Astrocyte of the cerebellum (primary cell): ENCODE measurements at places on chromosomes 5 and 9.

- DNase-seq, result no peak
Observed at GRCh38 chr9:95000821-95001220, 274.3 kb downstream of the AOPEP start.

DNA sequence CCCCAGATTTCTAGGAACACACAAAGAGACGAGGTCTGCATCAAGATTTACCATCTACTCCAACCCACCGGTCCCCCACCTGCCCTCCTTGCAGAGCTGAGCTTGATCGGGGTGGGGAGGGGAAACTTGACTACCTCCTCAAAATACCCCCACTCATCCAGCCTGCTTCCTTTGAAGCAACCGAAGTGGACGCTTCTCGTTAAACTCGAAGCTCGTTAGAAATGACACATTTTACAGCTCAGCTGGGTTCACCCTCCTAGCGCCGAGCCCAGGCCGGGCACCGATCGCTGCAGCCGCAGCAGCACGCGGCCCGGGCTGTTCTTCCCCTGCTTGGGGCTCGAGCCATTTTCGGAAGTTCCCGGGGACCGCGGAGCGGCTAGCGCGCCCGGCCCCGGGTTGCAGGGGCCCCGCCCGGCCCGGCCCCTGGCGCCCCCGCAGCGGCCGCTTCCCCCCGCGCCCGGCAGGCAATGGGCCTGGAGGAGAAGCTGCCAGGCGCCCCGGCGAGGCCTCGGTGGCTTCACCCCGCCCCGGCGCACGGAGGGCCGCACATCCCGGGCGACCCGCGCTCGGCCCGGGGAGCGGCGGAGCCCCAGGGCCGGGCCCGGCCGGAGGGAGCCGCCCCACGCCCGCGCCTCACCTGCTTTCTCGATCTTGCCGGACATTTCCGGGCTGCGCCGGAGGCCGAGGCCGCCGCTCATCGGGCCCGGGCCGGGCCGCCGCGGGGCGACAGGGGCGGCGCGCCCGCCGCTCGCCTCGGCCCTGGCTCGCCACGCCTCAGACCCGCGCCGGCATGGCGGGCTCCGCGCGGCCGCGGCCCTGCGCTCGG, 530 bp downstream of the RAPGEF1 start:
- no peak for DNase-seq

- no peak for DNase-seq
Observed at GRCh38 chr9:4738866-4739586, 2.0 kb downstream of the AK3 start.

GRCh38 chr9:8857068-8857925, 1057.7 kb upstream of the DMAC1 start:
- no peak for DNase-seq

DNA sequence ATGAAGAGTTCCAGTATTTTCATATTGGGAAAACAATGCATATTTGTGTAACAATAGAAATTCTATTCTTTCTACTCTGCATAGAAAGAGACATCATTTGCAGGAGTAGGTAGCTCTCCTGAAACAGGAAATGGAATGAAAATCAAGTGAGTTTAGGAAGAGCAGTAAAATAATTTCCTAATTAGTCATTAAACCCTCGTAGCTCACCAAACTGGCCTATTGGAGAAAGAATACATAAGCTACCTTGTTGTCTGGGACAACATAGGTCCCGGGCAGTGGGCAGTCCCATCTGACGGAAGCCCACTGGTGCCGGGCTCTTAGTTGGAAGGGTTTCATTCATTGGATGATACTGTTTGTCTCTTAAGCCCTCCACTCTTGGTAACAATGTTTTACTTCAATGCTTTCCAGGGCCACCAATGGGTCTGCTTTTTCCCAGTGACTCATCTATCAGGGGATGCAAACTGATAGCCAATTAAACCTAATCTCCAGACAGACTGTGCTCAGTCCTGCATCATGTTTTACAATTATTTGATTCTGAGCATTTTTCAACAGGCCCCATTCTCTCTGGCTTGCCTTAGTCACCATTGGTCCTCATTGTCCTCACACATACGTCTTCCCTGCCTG, 46.5 kb downstream of the GNA14 start:
- no peak for DNase-seq

DNA sequence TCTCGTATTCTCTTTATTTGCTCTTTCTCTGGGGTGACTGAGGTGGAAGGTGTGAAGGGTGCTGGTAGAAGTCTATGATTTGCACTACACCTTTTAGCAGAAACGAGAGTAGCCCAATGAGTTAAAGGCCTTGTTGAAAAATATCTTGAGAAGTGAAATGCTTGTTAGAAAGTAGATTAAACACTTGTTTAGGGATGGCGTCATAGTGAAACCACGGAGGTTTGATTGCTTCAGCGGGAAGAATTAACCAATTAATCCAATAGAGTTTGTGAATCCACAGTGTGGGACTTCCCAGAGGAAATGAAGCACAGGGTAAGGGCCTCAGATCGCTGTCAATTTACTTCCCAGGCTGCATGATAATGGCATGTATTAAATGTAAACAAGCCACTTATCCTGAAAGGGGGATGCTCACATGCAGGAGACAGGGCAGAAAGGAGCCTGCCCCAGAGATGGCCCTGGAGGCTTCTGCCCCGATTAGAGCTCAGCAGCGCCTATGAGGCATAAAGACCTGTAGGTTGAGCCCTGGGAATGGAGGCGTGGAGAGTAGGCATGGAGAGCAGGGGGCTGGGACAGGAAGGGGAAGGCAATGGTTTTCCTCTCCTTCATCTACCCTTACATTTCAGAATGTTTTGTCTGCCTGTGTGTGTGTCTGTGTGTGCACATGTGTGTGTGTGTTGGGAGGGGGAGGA, 1.5 kb downstream of the FAM170A start:
- DNase-seq, result no peak

DNA sequence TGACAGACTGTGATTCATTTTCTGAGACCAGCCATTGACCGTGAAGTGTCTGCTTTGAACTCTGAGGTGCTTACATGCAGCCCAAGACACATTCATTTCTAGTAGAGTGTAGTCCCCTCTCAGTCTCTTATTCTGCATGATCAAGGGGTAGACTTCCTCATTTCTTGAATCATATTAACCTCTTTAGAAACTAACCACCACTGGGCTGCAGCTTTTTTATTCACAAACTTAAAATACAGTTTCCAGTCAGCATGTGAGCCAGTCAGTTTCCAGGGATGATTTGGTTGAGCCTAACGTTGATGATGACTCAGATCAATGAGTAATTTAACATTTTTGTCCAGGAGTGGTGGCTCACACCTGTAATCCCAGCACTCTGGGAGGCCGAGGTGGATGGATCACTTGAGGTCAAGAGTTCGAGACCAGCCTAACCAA, 59.2 kb downstream of the OTULIN start:
- DNase-seq, result no peak

- DNase-seq, result no peak
Observed at GRCh38 chr9:96333958-96334357, 32.0 kb upstream of the HSD17B3 start.

GRCh38 chr9:121309171-121309570, 41.2 kb downstream of the GSN start:
- no peak for DNase-seq

DNA sequence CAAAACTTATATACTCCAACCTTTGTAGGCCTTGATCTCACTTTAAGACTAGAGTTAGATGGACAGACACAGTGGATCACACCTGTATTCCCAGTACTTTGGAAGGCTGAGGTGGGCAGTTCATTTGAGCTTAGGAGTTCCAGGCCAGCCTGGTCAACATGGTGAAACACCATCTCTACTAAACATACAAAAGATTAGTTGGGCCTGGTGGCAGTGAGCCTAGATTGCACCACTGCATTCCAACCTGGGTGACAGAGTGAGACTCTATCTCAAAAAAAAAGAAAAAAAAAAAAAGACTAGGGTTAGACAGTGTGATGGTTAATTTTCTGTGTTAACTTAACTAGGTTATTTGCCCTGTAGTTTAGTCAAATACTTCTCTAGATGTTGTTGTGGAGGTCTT, 74.1 kb downstream of the CFAP95 start:
- no peak for DNase-seq

GRCh38 chr9:75930730-75931321, 40.4 kb downstream of the PCSK5 start:
- no peak for DNase-seq

- DNase-seq, result peak; percentile 48
Observed at GRCh38 chr5:11182441-11183080, 421.5 kb upstream of the DAP start.

GRCh38 chr9:98842510-98842909, 35.0 kb downstream of the GALNT12 start:
- no peak for DNase-seq

- DNase-seq, result no peak
Observed at GRCh38 chr5:177133853-177134696, 502 bp downstream of the NSD1 start.

GRCh38 chr5:32163785-32164184, 10.3 kb downstream of the GOLPH3 start:
- no peak for DNase-seq

- no peak for DNase-seq
Observed at GRCh38 chr9:29796291-29796952, 2223.1 kb upstream of the C9orf72 start.

DNA sequence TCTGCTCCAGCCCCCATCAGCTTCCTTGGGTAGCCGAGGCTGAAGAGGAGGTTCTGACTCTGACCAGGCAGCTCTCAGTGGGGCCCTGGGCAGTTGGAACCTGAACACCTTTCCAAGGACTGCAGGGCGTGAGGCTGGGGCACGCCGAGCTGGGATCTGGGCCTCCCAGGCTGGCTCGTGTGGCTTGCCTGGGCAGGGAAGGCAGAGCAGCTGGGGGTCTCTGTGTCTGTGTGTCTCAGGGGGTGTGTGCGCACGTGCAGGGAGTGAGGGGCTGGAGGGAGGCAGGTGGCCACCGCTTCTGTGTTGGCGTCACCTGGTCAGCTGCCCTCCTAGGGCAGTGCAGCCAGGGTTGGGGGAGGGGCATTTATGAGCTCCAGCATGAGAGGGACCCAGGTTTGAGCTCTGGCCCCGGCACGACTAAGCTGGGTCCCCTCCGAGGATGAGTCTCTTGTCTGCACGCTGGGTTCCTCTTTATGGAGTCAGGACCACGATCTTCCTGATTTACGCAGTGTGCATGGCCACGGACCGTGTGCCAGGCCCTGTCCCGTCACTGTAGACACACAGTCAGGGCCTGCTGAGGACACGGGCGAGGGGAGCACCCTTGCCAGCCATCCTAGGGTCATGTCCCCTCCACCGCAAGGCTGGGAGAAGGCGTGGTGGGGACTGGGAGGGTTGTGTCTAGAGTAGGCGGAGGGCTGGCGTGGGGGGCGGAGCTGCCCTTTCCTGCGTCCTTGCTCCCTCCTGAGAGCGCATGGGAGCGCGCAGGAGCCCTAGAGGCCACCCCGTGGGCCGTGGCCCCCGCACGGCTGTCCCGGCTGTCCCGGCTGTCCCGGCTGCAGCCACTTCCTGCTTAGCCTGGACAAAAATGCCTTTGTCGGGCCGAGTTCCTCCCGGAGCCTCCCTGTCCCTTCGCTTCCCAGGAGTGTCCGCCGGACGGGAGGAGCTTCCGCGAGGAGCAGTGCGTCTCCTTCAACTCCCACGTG, 4.6 kb downstream of the ADAMTSL2 start:
- no peak for DNase-seq

- DNase-seq, result no peak
Observed at GRCh38 chr9:5665059-5665458, 36.2 kb downstream of the RIC1 start.

DNA sequence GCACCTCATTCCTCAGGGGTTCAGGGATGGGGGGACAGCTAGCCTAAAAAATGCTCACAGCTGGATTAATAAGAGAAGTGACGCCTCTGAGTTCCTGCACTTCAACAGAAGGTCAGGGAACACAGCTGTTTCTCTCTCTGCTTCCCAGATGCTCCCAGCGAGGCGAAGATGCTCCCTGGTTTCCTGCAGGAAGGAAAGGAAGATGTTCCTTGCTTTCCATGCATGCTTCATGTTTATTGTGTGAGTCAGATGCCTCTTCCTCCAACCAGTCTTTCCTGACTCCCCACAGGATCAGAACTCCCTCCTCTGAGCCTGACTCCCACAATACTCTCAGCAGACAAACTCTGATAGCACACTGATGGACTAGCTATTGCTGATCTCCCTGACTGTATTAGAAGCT, 71.9 kb downstream of the MFAP3 start:
- DNase-seq, result no peak

DNA sequence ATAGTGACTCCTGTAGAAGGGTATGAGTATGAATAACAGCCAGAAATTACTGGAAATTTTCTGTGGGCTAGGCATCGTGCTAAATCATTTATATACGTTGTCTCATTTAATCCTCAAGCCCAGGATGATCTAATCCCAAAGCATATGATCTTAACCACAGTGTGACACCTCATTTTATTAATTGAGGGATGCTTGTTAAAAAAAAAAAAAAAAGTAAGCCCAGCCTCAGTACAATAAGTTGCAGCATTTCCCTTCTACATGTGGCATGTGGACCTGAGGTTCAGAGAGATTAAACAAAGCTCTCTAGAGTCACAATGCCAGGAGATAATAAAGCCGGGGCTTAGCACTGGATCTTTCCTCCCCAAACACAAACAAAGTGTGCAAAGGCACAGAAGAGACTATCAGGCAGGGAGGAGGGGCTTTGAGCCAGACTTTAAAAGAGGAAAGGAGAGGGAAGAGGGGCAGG, 49.5 kb downstream of the KLF4 start:
- no peak for DNase-seq

DNA sequence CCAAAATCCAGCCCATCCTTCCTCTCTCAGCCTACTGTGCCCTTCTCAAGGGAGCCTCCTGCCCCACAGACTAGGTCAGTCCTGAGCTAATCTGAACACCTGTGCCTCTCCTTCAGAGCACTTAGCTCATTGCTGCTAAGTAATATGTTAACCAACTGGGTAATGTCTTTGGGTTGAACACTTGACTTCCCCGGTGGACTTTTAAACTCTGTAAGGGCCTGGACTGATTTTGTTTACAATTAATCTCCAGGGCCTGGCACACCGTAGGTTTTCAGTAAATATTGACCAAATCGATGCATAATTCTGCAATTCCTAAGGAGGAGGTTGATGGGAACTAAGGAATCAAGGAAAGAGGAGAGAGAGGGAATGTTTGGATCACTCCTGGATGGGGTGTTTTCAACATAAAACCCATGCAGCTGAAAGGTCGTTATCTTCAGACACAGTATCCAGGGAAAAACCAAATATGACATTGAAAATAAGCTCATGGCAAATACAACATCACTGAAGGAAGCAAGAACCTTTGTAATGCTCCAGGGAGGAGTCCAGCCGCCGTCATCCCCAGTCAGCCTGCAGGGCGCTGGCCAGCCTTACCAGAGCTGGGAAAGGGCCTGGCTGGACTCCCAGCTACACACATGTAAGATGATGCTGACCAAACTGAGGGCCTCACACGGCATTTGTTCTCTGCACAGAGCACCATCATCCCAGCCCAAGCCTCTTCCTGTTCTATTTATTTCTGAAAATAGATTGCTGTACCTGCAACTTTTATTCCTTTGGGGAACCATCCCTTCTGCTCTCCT, 166.3 kb downstream of the C5orf15 start:
- DNase-seq, result peak; percentile 12

GRCh38 chr9:35476596-35476995, 13.3 kb upstream of the RUSC2 start:
- DNase-seq, result no peak

DNA sequence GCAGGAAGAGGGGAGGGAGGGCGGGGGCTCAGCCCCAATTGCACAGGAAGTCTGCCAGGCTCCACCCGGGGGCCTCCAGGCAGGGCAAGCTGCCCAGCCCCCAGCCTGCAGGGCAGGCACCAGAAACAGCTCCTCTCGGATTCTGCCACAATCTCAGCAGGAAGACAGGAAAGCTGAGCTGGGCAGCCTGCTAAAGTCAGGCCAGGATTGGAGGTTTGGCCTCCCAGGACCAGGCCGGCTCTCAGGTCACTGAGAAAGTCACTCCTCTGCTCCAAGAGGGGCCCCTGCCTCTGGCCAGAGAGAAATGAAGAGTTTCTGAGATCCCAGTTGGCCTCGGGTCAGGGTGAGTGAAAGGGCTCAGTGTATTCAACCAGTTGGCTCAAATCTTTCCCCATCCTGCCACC, 54.6 kb upstream of the STXBP1 start:
- no peak for DNase-seq
